ENCODE measurements at places on chromosomes 2 and 18.
A peak's percentile ranks its signal among the peaks of the same experiment; 100 is the strongest.

GRCh38 chr2:137886083-137886831 is 78.0 kb upstream of the HNMT start:
- no peak for DNase-seq

GRCh38 chr2:231581328-231581727 is 11.3 kb upstream of the TEX44 start:
- DNase-seq: no peak

GRCh38 chr2:80621656-80622055 is 317.1 kb upstream of the LRRTM1 start:
- DNase-seq: no peak

DNA sequence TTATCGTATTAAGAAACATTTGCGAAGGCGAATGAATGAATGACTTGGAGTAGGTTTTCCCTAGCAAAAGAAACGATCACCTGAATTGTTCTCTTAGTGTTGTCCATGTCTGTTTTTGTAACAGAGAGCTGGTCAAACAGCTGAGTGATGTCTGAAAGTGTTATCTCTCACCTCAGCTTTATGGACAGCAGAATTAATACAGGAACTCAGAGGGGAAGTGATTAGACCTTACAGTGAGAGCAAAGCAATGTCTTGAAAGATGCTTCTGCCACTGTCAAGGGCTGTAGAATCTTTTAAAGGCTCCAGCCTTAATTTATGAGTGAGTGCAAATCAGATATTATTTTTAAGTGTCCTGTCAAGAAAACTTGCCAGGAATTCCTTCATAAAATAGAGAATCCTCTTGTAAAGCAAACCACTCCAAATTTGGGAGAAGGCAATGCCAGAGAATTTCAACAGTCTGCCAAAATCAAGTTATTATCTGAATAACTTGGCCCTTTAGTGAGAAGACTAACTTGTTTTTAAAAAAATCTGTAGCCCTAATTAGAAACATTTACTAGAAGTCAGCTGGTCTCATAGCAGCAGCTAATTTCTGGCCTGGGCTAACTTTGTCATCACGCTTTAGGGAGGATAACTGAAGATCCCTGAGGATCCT is 60.7 kb downstream of the CDC42EP3 start:
- DNase-seq: no peak

DNA sequence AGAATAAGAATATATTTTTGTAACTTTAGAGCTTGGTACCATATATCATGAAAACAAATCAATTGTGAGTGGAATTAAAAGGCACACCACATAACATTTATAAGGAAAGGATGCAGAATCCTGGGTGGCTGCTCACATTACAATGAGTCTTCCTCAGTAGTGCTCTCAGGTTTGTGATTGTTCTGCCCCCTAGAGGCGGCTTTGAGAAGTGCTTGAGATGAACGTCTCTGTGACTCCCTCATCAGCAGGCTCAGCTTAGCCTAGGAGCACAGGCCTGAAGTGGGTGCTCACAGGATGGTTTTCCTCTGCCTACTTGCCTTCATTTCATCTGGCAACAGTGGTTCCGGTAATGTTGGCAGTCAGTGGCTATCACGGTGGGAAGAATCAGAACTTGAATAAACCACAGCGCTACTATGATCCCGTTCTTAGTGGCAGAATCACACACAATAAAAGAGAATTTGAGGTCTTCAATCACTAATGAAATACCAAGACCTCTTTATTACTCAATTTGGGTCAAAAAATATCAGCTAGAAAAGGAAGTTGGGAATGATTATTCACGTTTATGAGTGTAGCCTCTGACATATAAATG is 38.1 kb upstream of the B4GALT6 start:
- DNase-seq: peak; percentile 20

DNA sequence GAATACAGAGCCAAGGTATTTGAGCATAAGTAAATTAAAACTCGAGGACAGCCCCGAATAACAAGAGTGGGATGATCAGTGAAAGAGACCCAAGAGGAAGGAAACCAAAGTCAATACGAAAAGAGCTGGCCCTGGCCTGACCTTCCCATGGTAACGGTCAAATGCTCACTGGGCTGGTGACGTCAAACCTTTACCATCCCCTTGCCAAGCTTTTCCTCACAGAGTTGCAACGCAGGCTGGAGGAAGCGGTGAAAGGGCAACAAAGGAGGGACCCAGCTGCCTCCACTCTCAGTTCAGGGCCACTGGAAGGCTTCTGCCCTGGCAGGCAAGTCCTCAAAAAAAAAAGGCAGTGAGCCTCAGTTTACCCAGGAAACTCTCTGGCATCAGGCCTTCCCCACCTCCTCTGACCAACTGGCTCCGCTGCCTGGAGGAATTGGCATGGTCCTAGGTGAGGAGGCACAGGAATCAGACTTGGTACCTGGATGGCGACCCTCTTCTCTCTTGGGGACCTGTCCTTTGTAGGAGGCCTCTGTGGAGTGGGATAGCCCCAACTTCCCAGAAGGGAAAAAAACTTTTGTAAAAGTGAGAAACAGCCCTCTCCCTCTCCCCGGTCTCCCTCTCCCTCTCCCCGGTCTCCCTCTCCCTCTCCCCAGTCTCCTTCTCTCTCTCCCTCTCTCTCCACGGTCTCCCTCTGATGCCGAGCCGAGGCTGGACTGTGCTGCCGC is 212.4 kb downstream of the ANAPC1 start:
- DNase-seq: no peak

- DNase-seq: no peak
Measured at GRCh38 chr2:209519271-209519670, 95.4 kb downstream of the MAP2 start.

DNA sequence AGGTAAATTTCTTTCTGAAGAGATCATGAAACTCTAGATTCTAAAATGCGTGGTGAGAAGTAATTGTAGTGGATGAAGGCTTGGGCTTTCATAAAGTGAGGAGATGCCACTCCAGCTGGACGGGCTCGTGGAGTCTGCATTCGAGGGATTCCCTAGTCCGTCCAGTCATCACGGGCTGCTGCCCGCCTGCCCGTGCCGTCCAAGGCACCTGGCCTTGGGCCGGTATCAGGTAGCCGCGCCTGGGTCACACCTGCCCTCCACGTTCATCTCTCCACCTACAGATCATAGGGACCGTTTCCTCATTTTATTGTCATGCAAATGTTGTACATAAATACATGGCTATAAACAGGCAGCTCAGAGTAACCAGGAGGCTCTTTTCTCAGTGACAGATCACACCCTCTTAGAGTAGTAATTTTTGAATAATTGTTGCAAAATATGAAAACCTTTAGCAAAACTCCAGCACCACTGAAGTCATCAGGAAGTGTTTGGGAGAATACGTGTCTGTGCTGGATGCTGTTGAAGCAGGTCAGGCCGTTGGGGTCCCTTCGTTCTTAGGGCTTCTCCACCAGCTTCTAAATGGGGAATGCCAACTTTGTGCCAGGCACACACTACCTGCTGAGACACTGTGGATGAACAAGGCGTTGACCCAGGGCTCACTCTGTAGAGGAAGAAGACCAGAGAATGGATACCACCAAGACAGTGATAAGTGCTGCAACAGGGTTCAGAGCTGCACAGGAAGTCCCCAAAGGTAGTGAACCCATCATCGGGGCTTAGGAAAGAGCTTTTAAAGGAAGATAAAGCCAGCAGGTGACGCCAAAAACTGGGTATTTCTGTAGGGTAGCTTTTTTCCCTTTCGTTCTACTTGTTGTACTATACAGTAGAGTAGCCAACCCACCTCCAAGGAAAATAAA is 112.5 kb downstream of the FAM210A start:
- no peak for DNase-seq

DNA sequence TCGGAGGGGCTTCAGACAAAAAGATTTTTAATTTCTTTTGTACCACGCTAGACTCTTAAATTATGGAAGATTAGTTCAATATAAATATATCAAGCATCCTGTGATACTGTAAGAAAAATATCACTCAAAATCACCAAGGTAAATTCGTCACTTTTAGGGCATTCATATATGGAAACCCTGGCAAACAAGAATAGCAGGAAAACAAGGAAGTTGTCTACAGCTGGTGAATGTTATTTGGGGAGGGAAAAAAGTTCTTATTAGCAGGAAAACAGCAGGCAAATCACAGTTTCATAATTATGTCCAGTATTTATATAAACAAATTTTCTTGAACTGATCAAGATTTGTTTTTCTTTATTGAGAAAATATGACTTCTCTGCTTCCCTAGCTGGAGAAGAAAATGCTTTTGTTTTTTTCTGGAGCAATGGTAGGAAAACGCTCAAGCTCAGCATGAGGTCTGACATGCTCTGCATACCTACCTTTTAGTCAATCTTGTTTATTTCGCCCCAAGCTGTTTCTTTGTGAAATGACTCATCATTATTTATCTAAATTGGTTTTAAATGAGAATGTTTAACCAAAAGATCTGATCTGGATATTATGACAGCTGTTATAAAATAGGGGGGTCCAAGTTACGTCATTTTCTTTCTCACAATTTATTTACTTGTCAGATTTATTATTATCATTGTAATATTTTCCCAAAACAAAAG is 14.7 kb downstream of the LINC00305 start:
- DNase-seq: no peak

GRCh38 chr18:47680488-47680887 is 250.0 kb downstream of the SMAD2 start:
- DNase-seq: no peak

DNA sequence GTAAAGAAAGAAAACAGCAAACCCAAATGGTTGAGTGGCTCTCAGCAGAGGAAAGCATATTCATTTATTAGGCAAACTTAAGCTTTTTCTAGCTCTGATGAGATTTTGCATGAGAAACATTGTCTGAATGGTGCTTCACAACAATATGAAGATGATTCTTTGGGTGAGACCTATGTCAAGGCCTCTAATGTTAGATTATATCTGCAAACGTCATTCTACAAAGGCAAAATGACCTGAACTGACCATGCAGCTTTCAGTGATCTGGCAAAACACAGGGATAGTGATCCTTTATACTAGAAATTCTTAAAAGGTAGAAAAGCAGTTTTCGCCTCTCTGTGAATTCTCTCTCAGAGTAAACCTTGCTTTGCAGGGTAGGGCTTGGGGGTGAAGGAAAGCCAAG is 11.7 kb downstream of the RHBDD1 start:
- no peak for DNase-seq

DNA sequence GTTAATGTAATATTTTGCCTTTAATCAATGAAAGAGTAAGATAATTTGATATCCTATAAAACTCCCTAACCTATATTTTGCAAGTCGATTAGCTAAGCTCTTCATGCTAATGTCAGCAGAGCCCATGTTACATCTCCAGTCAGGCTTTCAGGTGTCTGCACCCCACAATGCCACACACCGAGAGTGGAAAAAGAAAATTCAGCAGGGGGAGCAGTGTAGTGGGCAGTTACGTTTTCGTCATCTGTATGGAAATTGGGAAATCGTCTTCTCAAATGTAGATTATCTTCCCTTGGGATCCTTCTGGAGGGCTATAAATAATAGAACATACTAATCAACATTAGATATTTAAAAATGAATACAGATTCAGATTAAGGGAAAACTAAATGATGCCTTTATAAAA is 66.3 kb downstream of the BCL11A start:
- DNase-seq: no peak

DNA sequence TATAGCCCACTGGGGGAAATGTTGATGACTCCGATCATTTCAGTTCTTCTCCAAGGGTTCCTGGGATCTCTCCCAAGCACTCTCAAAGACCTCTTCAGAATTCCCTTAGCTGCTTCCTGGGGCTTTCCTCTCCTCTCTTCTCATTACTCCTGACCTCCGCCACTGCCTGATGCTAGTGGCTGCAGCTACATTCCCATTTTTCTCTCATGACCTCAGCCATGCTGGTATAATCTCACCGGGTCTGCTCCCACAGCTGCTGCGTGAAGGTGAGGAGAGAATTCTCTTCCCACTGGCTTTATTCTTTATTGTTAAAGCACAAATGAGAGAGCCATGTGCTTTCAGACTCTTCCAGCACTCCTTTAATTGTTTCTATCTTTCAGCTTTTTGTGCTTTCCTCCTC is 312.0 kb upstream of the ETAA1 start:
- no peak for DNase-seq

- no peak for DNase-seq
Measured at GRCh38 chr2:167196461-167197252, 308.4 kb downstream of the XIRP2 start.

- DNase-seq: no peak
Measured at GRCh38 chr18:57775937-57776336, 27.2 kb downstream of the ATP8B1 start.

DNA sequence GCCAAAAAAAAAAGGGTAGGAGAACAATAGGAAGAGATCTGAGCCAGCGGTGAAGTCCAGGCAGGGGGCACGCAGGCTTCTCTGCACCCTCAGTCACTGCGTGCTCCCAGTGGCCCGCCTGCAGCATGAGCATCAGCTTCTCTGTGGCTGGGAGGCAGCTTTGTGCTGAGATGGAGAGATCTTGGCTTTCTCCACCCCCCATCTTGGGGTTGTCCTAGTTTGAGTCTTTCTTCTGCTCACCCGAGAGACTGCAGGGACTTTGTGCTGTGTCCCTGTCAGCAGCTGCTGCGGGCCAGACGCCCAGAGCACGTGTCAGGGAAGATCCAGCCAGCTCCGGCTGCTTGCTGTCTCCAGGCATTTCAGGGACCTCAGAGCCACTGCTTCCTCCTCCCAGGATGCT is 20.3 kb downstream of the TRAPPC12 start:
- no peak for DNase-seq

- DNase-seq: no peak
Measured at GRCh38 chr2:41972819-41973218, 75.0 kb upstream of the PKDCC start.

GRCh38 chr2:218074031-218074430 is 5.0 kb downstream of the RUFY4 start:
- no peak for DNase-seq

GRCh38 chr2:152175012-152175367 is 573 bp downstream of the STAM2 start:
- DNase-seq: no peak

DNA sequence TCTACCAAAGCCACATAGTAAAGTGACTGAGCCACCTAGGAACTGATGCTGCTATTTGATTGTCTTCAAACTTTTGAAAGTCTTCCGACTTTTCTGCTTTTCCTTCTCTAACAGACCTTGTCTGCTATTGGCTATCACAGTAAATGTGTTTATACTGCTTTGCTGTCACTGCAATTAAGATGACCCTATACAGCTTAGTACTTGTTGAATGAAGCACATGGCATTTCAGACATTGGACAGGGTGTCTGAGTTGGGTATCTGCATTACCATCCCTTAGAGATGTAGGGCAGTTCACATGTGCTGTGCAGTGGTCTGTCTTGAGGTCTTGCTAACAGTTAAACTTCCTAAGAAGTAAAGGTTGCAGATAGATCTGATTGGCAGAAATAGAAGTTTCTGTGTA is 3.6 kb downstream of the WDR43 start:
- no peak for DNase-seq

- no peak for DNase-seq
Measured at GRCh38 chr2:199462347-199462955, 4.7 kb upstream of the SATB2 start.

DNA sequence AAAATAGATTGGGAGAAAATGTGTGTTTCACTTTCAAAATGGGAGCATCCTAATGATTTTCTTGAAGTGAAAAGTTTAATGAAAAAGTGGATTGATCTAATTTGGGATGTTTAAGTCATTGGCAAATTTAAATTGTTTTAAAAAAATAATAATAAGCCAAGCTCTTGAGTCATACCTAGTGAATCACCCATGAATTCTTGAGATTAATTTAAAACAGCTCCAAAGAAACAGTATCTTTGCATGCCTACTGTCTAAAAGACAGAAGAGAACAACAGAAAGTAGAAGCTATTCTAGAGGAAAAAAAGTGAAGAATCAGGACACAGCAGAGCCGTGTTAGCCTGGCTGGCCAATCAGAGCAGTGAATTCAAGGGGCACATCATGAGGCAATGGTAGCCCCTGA is 7.7 kb downstream of the ACVR1C start:
- DNase-seq: no peak

- no peak for DNase-seq
Measured at GRCh38 chr2:237653776-237654558, 26.6 kb downstream of the LRRFIP1 start.

Measured in stimulated activated CD8-positive, alpha-beta memory T cell treated with anti-CD3 and anti-CD28 coated beads, Interleukin-4, amount 100 ng/mL, for 1 hour (primary cell).